A172 (cell line): ENCODE measurements at places on chromosomes 6 and 20. TPM values are rescaled to one million over a fixed set of nuclear protein-coding genes. Genes with fewer than 3 reads are reported as not detected.

GRCh38 chr20:23270382-23270911 lies 80.1 kb upstream of the NXT1 start:
- DNase-seq = peak; percentile 63

GRCh38 chr6:74284284-74284683 lies 588.3 kb downstream of the CD109 start:
- no peak for DNase-seq

DNA sequence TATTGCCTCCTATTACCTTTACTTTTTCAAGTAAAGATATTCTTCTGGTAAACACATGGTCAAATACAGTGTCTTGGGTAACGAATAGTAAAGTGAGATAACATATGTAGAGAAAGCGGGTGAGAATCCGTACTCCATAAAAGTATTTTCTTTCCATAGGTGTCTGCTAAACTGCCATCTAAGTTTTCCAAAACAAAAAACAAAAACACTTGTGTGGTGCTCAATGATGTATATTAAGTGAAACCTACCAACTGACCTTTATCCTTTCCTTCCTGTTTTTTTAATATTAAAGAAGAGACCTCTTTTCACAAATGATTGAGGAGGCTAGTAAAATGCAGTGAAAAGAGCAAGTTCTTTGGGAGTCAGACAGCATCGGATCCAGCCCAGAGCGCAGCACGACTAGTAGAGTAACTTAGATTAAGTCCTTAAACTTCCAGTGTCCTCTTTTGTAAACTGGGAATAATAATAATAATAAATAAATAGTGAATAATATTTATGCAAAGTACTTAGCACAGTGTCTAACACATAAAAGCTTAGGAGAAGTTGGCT lies 437 bp upstream of the CDKAL1 start:
- DNase-seq = no peak

DNA sequence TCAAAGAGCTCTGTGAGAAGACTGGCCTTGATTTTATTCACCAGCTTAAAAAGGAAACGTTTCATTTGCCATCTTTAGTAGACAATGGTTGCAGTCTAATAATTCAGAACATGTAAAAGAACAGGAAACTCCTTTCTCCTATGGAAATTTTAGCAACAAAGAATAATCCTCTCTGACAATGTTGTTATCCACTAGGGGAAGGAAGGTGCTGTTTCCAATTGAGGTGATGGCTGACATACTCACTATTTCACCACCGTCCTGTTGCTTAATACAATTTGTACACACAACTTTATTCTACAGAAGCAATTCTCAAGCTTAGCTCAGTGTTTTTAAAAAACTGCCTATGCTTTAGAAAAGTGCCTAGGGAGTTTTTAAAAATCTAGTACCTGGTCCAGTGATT lies 192.7 kb downstream of the ARHGAP18 start:
- no peak for DNase-seq

DNA sequence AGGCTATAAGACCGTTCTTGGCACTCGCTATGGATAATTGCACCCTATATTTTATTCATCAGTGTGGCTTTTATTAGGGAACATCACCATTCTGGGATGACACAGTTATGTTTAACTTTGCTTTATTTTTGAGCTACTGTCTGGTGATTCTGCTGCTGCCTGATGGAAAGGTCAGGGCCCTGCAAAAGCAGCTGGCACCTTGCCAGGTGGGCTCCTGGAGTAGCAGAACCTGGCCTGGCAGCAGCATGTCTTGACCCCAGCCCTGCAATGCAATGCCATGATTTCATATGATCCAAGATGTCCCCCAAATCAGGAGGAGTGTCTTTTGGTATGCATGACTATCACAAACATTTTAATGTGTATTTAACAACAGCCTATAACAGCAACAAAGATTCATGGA lies 228.4 kb upstream of the RSPO3 start:
- DNase-seq = no peak

DNA sequence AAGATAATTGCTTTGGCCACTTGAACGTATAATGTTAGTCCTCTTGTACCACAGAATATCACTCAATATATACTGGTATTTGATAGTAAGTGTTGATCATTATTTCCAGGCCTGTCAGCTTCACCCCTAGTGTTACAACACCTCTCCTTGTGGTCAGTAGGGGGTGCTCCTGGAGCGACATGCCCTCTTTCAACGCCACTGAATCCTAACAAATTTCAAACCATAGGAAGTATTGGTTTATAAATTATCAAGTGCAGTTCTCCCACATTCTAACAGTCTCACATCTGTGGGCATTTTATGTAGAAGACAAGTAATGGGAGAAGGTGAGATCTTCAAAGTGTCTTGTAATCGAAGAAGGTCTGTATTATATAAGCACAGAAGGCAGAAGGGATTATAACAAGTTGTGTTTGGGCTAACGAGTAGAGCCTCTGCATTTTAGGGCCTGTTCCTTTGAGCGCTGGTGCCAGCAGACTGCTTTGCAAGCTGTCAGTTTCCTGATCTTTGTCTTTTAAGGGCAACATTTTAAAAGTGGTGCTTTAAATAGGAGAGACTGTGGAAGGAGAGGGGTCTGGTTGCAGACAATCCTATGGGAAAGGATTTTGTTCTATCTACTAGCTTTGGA lies 57.1 kb upstream of the CEP162 start:
- peak; percentile 2 for DNase-seq

- DNase-seq = no peak
Measured at GRCh38 chr6:18350712-18351111, 36.4 kb upstream of the RNF144B start.

GRCh38 chr20:44066645-44067606 lies 120.1 kb downstream of the JPH2 start:
- no peak for DNase-seq

GRCh38 chr20:21713901-21714296 lies 8.4 kb downstream of the PAX1 start:
- no peak for DNase-seq

DNA sequence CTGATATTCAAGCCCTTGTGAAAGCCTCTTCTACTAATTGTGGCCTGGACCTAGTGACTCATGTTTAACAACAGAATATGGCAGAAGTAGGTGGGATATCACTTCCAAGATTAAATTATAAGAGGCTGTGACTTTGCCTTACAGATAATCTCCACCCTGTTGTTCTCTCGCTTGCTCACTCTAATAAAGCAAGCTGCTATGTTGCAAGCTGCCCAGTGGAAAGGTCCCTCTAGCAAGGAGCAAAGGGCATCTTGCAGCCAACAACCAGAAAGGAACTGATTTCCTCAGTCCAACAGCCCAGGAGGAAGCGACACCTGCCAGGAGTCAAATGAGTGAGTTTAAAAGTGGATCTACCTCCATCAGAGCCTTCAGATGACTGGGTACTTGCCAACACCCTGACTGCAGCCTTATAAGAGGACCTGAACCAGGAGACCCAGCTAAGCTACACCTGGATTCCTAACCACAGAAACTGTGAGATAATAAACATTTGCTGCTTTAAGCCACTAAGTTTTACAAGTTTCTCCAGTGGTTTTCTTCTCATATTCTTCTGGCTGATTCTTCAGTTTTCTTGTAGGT lies 112.6 kb downstream of the FRK start:
- no peak for DNase-seq

Gene ZKSCAN3
- total RNA-seq = 3.7 and 5.0 TPM in 2 replicates
